ENCODE measurements at places on chromosomes 4 and X.

DNA sequence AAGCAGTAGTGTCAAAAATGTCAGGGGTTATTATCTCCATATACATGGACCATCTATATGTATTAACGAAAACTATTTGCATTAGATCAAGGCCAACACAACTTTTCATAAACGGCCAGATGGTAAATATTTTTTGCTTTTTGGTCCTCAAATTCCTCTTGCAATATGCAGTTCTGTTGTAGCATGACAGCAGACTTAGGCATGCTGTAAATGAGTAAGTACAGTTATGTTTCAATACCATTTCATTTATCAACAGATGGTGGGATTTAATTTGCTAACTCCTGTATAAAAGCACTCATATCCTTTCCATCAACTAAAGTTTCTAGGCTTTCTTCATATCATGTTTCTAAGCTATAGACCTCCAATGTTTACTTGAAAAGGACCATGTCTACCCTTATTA lies 208.1 kb downstream of the ANKRD50 start:
- DNase-seq: no peak

DNA sequence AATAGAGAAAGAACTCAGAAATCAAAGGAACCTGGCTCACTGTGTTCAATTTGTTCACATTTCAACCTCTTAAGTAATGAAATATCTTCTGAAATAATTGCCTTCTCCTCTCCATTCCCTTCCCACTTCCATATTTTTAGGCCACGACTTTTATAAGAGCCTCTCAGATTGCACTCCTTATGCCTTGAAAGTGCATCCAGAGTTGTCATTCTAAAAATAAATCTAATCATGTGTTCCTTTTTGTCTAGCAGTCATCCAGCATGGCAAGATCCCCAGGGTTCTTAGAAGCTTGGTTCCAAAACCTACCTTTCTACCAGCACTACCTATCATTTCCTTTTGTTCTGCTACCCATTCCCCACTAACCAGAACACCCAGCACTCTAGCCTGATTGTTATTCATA lies 42.4 kb upstream of the RPA4 start:
- DNase-seq: no peak

- no peak for DNase-seq
Observed at GRCh38 chr4:124065422-124065821, 647.1 kb downstream of the ANKRD50 start.

DNA sequence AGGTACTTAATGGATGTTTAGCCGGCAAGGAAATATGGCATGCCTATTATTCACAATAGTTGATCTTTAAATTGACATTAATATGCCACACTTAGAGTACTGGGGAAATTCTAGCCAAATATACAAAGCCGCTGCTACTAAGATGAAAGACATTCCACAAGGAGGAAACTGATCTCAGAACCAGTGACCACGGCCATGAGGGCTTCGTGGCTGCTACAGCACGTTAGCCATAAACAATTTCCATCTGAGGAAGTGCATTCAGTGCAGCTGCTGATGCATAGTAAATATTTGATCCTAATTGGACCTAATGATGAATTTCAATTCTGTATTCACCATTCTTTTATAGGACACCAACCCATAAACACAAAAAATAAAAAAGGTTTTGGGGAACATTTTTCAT lies 59.1 kb downstream of the SORBS2 start:
- DNase-seq: no peak

DNA sequence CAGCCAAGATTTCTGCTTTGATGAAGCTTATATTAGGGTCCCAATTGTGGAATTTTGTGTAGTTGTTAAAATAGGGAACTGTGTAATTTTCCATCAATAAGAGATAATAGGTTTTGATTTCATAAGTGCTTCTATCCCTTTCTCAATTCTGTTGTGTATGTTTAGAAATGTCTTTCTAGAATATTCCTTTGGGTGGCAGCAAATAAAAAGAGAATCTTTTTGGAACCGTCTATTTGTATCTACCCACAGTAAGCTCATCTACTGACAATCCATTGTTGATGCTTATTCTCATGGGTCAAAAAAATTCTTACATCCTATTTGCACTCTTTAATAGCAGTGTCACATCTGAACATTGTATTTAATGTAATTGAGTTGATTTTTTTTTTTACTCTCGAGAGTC lies 61.7 kb downstream of the TMA16 start:
- DNase-seq: peak; percentile 26

DNA sequence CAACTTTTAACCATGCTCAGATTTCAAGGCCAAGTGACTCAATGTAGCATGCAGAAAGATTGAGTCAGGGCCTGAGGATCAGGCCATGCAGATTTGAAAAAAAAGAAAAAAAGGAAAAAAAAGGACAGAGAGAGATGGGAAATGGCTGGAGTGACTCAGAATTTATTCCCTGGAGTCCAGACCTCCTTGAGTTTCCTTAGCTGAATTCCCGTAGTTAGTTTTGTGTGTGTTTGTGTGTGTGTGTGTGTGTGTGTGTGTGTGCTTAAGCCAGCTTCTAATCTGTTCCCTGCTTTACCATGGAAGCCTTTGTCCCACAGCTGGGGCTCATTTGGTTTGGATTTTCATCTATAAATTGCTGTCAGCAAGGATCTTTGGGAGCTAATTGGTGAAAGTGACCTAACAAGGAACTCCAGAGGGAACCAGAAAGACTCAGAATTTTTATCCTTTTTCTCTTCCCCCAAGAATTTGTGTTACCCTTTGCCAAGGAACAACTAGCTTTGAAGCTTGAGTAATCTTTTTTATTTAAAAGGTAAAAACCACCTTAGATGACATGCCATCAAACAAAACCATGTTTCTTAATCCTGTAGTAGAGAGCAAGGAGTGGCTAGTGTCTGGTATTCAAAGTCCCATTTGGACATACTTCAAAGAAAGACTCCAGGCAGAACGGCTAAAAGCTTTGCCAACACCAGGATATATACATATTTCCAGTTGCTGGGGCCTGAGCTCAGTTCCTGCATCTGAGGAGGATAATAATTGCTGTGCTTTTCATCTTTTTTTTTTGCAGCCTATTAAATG lies 109.0 kb upstream of the DDIT4L start:
- no peak for DNase-seq

DNA sequence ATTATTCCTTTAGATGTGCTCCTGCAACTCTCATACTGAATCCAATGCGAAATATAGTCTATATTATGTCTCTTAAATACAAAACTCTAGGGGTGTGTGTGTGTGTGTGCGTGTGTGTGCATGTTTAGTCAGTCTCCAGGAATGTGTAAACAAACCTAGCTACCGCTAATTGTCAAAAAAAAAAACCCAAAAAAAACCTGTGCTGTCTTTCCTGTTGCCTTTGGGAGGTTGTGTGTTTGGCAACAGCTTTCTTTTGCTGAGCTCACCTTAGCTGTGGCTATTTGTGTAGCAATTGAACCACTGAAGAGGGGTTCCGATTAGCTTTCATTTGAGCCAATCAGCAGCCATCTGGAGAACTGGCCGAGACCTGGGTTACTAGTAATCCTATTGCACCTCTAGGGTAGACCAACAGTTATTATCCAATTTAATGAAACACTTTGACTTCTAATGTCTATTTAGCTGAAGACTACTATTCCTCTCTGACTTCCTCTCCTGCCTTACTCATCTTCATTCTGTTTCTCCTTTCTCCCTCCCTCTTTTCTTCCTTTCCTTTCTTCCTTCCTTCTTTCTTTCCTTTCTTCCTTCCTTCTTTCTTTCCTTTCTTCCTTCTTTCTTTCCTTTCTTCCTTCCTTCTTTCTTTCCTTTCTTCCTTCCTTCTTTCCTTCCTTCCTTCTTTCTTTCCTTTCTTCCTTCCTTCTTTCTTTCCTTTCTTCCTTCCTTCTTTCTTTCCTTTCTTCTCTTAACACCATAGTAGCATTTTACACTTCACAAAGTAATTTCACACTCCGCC lies 471.1 kb downstream of the GBA3 start:
- peak; percentile 20 for DNase-seq

DNA sequence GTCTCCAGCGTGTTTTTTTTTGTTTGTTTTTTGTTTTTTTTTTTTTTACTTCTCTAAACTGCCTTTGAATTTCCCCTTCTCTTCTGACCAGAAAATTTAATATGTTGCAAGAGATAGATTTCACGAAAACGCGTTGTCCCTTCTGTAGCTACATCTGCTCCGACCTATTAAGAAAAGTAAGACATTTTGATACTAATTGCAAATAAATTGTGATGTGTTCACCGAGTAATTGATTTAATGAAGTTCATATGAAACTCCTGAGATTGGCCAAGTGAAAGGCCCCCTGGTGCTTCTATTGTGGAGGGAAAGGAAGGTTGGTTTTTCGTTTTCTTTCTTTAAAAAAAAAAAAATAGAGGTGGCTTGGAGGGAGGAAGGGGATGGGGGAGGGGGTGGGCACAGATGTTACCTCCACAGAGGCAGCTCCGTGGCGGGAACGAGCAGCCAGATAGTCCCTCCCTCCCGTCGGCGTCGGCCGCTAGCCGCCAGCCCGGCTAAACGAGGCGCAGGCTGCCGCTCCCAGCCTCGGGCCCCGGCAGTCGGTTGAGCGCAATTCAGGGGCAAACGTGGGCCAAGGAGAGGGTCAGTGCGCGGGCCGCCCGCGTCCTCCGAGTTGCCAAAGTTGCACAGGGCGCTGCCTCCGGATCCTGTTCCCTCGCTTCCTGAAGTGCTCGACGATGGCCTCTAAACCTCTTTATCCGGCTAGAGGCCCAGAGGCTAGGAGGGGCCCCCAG lies 139.1 kb upstream of the ZIC3 start:
- no peak for DNase-seq

GRCh38 chr4:65083076-65083475 lies 587.2 kb downstream of the EPHA5 start:
- no peak for DNase-seq

DNA sequence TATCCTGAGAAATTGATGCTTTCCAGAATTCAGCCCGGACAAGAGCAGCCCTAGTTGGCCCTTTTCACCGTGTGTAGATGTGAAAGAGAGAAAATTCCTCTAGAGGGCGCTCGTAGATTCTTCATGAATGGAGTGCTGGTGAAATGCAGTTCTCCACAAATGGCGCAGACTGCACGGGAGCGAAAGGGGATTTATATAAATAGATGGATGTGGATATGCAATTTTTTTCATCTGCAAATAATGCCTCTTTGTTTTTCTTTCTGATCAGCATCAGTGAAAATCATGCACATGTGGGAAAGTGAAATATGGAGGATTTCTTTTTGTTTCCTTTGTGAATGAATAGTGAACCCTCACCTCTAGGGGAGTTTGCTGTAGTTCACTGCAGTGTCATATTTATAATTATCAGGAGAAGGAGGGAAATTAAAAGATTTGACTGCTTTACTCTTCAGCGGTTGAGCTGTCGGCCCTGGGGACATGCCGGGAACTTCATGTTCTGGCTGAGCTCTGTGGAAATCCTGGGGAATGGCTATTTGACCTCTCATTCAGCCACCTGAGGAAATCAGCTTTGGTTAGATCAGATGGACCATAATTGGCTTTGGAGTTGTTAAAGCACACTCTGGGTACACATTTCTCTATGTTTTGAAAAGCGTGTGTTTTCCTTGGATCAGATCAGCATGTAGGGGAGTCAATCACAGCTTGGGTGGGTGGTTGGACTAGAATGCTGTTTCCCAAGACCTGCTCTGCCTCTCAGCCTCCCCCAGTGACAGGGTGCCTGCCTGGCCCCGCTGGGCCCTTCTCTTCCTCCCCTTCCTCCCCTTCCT lies 115.0 kb upstream of the SHISA3 start:
- DNase-seq: peak; percentile 59

- no peak for DNase-seq
Observed at GRCh38 chrX:67523002-67523681, 20.7 kb upstream of the AR start.

GRCh38 chrX:141668371-141668770 lies 30.2 kb downstream of the SPANXD start:
- no peak for DNase-seq

DNA sequence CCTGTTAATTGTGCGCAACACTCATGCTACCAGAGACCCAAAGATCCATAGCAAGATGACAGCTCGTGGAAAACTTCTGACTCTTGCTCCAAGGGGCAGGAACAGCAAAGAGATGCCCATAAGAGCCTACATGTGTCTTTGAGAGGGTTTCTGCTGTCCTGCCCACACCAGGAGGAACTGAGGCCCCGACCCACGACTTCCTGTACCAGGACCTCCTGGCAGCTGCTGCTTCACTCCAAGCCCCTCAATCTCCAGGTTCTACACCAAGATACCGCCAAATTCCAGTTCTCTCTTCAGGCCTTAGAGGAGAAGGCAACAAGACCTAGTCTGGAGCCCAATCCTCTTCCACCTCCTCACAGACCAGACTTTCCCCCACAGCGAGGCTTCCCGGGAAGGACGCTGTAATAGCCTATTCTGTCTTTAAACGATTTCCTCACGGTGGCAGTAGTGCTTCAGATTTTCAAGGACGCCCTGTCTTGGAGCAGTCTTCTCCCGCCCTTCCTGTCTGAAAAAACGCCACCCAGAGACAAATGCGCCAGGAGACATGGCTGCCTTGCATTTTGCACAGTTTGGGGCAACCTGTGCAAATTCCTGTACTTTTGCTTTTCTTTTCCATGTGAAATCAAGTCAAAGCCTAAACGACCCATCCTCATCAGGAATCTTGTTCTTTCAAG lies 230.2 kb upstream of the STK26 start:
- DNase-seq: peak; percentile 92

DNA sequence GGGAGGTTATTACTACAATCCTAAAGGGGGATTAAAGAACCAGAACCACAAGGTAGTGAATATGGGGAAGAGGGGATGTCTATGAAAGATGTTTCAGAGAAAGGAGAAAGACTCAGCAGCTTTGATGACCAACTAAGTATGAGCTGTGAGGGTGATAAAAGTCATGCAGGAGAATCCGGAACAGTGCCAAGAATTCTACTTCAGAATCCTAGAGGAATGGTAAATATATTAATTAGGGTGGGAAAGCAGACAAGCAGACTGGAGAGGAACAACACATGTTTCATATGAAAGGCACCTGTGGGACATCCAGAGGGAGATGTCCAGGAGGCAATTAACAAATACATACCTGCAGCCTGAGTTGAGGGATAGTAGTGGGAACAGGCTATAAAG lies 642.2 kb upstream of the DIPK2B start:
- DNase-seq: no peak

- peak; percentile 71 for DNase-seq
Observed at GRCh38 chrX:32530802-32531403, 680.4 kb downstream of the DMD start.

DNA sequence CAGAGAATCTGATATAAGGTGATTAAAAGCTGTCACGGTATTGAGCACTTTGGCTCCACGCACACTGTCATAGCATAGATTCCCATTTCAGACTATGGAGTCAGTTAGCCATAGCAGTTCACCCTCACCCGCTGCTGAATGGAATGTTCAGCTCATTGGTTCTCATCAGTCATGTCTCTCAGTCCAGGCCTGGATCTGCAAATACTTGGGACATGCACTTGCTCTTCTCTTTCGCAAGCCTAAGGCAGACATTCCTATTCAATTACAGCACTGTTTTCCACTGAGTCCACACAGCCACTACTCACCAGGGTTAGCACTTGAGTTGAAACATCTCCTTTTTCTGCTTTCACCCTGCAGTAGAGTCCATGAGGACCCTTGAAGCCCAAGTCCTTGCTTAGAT lies 30.6 kb upstream of the SCML1 start:
- no peak for DNase-seq
